ENCODE measurements at places on chromosomes 3 and 15.

DNA sequence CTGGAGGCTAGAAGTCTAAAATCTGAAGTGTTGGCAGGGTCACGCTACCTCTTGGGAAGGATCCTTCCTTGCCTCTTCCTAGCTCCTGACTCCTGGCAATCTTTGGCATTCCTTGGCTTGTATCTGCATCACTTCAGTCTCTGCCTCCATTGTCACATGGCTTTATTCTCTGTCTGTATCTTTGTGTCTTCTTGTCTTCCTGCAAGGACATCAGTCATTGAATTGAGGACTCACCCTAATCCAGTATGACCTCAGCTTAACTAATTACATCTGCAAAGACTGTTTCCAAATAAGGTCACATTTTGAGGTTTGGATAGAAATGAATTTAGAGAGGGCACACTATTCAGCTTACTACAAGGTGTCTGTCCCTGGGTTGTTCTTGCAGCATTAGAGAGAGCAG is 31.1 kb upstream of the UTS2B start:
- no peak for DNase-seq

GRCh38 chr3:29577250-29577649 is 296.4 kb downstream of the RBMS3 start:
- no peak for DNase-seq

DNA sequence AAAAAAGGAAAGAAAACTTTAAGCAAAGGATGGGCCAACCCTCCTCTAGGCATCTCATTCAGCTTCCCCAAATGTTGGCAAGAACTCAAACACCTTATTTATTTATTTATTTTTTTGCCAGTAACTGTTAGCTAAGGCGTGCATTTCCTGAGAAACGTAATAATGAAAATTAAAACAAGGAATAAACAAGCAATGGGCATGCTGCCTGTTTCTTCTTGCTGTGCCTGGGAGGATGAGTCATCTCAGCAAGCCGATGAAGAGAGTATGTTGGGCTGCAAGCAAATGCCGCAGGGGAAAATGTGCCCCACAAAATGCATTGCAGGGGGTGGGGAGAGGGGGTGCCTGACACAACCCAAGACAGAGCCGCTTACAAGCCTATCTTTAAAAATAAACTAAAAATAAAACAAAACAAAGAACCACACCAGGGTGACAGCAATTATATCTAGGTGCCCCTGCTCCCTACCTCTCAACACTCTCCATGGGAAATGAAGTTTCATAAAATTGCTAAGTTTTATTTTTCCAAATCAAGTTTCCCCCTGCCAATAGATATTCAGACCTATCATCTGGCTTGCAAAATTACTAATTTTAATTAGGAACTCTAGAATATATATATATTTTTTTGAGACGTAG is 40.3 kb downstream of the EIF4E3 start:
- no peak for DNase-seq

- DNase-seq = no peak
Observed at GRCh38 chr3:142226474-142226873, 1.1 kb upstream of the GK5 start.

GRCh38 chr15:65920121-65920520 is 50.8 kb downstream of the RAB11A start:
- DNase-seq = no peak

GRCh38 chr15:52667597-52667996 is 11.6 kb downstream of the ATOSA start:
- DNase-seq = no peak
